ENCODE measurements at places on chromosomes 7 and 10. TPM values are rescaled to one million over a fixed set of nuclear protein-coding genes. Genes with fewer than 3 reads are reported as not detected.

Gene SLC39A12
- total RNA-seq = 0.16 TPM

Gene SHH
- 15.2 TPM for total RNA-seq

Gene SFTPA1
- total RNA-seq = not detected

Gene C10orf71
- total RNA-seq = not detected

Gene WEE2
- 0.06 TPM for total RNA-seq

Gene TBATA
- total RNA-seq = not detected

Gene C7orf57
- 0.63 TPM for total RNA-seq
